ENCODE measurements at places on chromosomes 5 and 9.
A peak's percentile ranks its signal among the peaks of the same experiment; 100 is the strongest.

DNA sequence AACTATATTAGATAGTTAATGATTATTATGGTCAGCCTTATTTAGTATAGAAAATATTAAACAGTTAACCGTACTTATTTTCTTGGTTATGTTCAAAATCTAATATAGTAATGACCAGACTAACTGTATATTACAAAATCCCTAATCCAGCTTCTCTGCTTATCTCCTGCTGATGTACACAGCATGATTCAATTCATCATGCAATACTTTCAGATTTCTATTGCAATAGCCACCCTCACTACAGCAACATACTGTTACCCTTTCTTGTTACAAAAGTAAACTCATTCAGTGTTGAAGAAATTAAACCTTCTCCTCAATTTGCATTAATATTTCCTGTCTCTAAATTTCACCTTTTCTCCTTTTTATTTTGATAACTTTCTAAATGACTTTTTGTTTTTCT is 1375.0 kb upstream of the NUDT12 start:
- DNase-seq: no peak

- no peak for DNase-seq
Observed at GRCh38 chr5:151906246-151906645, 18.4 kb downstream of the GLRA1 start.

DNA sequence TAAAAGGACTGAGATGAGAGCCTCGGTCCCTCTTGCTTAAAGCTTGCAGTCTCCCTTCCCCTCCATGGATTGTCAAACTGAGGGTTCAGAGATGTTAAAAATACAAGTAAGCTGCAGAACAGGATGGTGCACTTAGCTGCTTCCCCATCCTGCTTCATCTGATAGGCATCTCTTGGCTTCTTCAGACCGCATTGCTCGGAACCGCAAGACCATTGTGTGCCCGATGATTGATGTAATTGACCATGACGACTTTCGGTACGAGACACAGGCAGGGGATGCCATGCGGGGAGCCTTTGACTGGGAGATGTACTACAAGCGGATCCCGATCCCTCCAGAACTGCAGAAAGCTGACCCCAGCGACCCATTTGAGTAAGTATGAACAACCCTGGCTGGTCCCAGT is 65.5 kb upstream of the SAP30L start:
- DNase-seq: no peak

- no peak for DNase-seq
Observed at GRCh38 chr5:133317558-133317957, 265.7 kb downstream of the HSPA4 start.

GRCh38 chr9:79254900-79255650 is 316.7 kb upstream of the TLE4 start:
- no peak for DNase-seq

DNA sequence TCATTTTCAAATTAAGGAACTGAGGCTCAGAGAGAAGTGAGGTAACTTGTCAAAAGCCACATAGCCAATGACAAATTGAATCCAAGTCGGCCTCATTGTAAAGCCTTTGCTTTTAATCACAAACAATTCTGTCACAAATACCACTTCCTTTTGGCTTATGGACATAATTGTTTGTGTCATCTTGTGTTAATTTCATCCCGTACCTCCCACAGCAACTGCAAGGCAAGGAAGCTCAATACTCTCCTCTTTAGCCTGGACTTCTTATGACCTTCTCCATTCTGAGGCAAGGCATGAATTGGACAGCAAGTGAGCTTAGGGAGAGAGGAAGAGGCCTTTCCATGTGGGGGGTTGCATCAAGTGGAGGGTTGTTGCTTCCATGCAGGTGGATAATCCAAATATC is 62.2 kb upstream of the SLC2A8 start:
- no peak for DNase-seq

GRCh38 chr5:108801776-108802175 is 54.1 kb downstream of the FER start:
- no peak for DNase-seq

GRCh38 chr9:131656356-131657036 is 83.4 kb downstream of the RAPGEF1 start:
- peak; percentile 41 for DNase-seq

GRCh38 chr5:129945774-129946270 is 41.6 kb downstream of the CHSY3 start:
- DNase-seq: no peak

- DNase-seq: no peak
Observed at GRCh38 chr5:30523061-30523460, 670.4 kb upstream of the CDH6 start.

DNA sequence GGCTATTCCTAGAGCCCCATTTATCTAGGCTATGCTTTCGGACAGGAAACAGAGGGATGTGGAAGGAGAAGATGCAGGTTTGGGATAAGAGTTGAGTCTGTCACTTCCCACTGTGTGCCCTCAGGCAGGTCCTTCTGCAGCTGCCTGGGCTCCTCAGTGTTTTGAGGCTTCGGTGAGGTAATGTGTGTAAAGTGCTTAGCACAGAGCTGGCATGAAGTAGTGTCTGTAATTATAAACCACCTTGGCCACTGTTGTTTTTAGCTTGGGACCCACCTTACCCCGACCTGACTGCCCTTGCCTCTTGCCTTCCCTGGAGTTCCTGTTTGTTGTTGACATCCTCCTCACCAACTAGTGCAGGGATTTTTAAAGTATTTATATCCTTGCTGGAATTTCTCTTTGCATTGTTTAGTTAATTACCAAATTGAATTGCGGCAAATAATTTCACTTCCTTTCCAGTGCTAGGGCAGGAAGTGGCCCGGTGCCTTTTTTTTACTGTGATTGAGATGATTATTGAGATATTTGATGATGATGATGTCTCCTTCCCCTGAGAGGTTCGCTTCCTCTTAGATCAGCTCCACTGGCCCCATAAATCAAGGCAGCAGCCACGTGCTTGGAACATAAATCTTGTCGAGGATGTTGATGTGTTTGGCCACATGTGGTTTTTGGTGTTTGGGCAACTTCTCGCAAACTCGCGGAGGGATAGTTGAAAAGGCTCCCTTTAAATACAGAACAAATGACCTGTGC is 38.3 kb upstream of the DAB2IP start:
- DNase-seq: no peak

DNA sequence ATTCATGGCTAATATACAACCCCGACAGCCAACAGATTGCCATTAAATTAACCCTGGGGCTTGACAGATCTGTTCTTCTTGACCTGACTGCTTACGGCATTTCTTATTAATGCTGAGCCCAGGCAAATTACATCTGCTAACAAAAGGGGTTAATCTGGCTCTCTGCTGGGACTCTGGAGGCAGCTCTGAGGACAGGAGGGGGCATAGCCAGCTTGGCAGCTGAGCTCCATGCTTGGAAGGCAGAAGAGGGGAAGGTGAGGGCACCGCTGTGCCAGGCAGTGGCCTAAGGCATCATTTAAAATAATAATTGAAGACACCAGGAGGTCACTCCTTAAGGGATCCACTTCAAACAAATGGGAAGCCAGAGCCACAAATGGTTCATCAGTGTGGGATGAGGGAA is 126.0 kb upstream of the GPR151 start:
- DNase-seq: no peak

DNA sequence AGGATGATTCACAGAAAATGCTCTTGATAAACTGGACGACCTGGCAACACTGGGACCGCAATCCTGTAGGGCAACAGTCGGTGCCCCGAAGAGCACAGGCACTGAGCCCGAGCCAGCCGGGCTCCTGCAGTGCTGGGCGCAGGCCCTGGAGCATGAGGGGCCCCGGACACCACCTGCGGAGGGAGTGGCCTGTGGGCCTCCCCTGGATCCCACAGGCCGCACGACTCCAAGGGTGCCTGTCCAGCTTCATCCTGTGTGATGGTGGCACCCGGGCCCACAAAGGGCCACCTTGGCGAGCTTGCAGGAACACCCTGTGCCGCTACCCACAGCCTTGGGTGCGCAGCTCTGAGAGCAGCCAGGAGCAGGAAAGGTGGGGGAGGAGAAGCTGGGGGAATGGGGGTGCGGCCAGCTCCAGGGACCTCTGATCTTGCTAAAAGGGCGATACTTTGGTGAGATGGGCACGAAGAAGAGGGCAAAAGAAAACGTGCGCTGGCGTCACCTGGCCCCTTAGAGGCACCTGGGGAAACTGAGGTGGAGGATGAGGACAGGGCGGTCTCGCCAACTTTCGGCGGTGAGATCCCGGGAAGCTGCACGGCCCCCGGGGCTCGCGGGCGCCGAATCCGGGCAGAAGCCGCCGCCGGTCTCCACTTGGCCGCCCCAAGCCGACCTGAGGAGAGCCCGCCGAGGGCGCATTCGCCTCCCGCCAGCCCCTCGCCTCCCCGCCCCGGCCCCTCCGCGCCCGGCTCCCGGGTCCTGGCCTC is 722 bp downstream of the TBC1D9B start:
- DNase-seq: peak; percentile 19

GRCh38 chr9:73741316-73741715 is 589.7 kb downstream of the ANXA1 start:
- no peak for DNase-seq

- DNase-seq: no peak
Observed at GRCh38 chr9:105647595-105648349, 14.5 kb upstream of the TAL2 start.

- DNase-seq: no peak
Observed at GRCh38 chr9:92208693-92209524, 84.6 kb downstream of the IARS1 start.

DNA sequence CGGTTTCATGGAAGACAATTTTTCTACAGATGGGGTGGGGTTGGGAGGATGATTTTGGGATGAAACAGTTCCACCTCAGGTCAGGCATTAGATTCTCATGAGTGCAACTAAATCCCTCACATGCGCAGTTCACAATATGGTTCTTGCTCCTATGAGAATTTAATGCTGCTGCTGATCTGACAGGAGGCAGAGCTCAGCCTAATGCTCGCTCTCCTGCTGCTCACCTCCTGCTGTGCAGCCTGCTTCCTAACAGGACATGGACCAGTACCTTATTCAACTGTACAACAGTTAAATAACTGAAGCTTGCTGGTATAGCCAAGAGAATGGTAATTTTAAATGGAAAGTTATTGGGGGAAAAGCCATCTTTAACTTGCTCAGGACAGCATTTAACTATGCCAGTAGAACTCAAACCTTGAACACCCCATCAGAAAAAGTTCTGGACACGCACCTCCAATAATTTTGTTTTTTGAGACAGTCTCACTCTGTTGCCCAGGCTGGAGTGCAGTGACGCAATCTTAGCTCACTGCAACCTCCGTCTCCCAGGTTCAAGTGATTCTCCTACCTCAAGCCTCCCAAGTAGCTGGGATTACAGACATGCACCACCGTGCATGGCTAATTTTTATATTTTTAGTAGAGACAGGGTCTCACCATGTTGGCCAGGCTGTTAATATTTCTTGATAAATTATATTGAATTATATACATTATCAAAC is 27.7 kb downstream of the HMGCR start:
- no peak for DNase-seq

DNA sequence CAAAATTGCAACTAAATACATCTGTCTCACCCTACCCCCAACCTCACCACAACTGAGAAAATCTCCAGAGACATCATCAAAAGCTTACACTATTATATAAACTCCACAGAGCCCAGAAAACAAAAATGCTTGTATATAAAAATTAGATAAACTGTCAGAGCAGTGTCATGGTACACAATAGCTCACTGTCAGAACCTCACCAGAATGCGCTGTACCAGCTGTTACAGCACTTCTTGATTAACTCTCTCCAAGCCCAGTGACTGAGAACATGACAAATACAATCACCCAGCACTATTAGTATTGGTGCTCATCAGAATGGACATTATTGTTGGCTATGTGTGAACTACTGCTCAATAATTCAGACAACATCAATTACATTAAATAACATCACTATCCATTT is 65.7 kb downstream of the ZDHHC21 start:
- DNase-seq: no peak

- DNase-seq: no peak
Observed at GRCh38 chr5:2810644-2811043, 59.2 kb upstream of the IRX2 start.

- no peak for DNase-seq
Observed at GRCh38 chr9:27766073-27766835, 193.0 kb upstream of the C9orf72 start.

DNA sequence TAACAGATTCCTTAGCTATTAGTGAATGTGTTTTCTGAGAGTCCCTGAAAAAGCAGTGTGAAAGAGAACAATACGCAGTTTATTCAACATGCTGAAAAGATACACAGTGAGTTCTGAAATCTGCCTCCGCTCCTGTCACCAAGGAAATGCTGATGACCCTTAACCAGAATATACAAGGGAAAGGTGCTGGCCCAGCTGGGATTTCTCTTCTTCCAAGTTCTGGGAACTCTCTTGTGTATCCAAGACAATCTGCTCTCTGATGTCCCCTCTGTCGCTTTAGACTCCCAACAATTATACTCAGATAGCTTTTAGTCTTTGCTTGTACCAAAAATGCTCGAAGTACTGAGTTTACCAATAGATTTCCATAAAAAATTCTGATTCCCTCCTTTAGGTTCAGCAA is 214.9 kb downstream of the TMEM167A start:
- no peak for DNase-seq

- DNase-seq: no peak
Observed at GRCh38 chr9:21084242-21084850, 6.6 kb upstream of the IFNB1 start.

DNA sequence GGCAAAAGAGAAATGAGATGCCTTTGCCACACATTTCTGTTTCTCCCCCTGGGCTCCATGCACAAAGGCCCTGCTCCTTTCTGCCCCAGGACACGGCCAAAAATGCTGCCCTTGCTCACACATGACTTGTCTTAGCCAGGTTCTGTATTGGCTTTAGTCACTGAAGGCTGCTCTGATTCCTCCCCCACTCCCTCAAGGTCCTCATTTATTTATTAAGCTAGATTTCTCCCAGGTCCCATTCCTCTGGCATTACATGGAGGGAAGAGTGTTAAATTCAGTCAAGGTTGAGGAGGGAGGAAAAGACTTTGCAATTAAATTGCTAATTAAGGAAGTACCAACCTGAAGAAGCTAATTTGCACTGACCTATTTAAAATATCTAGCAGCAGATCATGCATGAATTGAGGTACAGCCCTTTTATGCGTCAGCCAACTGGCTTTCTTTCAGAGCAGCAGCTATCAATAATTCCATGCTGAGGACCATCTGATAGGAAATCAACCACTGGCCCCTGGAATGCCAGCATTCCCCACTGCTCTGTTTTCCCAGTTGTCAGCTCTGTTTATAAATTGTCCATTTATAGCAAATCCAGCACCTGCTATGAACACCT is 81.2 kb upstream of the MAP3K1 start:
- DNase-seq: no peak

DNA sequence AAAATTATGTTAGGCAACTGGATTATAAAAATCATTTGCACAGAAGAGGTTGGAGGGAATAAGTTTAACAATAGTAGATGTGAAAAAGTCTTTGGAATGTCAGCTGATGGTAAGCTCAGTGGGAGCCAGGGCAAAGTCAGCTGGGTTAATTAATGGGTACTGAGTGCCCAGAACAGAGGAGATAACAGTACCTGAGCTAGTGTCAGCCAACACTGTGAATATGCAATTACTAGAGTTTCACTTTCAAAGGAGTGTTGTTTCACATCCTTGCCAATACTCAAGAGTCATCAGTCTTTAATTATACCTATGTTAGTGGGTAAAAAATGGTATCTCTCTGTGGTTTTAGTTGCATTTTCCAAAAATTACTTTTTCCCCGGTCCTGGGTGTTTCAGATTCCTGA is 135.1 kb downstream of the KIF4B start:
- no peak for DNase-seq
